Stimulated activated CD8-positive, alpha-beta memory T cell treated with anti-CD3 and anti-CD28 coated beads, Interleukin-4, amount 100 ng/mL, for 1 hour (primary cell): ENCODE measurements at places on chromosomes 5 and 9.

GRCh38 chr9:129607027-129607387, 13.9 kb downstream of the C9orf50 start:
- DNase-seq = no peak

DNA sequence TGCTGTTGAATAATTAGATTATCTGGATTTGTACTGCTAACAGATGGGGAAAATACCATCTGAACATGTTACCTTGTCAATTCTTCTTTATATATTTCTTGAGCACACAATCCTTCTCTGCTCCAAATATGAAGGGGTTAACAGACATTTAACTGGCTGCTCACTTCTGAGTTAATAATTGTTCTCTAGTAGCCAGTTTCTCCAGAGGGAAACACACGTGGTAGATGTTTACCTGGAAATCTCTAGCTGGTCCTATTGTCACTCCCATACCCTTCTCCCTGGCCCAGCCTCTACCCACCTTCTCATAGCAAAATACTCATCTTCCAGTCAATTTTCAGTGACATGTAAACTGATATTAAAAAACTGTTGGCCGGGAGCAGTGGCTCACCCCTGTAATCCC, 101.5 kb upstream of the ZNF462 start:
- DNase-seq = no peak

DNA sequence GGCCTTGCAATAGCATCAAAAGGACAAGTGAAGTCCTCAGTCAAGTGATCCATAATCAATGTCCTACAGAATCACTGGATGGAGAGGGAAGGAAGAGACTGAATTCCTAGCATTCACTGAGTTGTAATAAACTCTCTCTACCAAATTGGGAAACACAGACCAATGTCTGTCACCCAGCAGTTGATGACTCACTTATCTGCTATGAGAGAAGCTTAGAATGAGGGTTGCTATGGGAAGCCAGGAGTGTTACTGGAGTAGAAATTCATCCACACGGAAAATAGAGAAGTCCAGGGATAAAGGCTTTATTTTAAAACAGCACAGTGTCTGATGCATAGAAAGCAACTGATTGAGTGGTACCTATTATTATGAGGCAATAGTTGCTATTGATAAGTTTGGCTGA, 407.4 kb downstream of the BRINP1 start:
- no peak for DNase-seq

- no peak for DNase-seq
These were observed 38.3 kb upstream of the TNFSF8 start for GRCh38 chr9:114968671-114969070.

- DNase-seq = no peak
These were observed 56.1 kb downstream of the KIAA1958 start for GRCh38 chr9:112542593-112543292.

DNA sequence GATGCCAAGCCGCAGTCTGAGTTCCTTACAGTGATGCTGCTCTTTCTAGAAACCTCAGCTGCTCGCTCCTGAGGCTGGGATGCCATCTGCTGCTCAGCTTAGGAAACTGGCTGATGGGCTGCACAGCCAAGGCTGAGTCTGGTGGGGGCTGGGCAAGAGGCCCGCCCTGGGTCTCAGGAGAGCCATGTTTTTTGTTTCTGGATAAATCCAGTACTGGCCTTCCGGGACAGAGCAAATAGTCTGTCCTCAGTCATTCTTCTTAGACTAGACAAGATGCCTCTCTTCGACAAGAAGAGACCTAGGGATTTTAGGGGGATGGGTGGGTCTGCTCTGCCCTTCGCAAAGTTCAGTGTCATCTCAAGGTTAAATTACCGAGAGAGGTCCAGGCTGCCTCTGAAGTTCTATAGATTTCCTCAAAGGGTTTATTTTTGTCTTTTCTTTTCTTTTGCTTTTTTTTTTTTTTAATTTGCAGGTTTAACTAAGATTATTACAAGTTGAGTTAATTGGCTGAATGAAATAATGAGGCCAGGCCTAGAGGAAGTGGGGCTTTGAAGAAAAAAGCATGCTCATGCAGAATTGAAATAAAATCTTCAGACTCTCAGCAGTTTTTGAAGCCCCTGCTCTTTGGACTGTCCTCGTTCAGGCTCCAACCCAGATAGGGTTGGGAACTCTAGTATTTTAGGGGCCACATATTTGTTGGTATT, 30.6 kb upstream of the MATR3 start:
- peak; percentile 11 for DNase-seq

- no peak for DNase-seq
These were observed 9.6 kb downstream of the SLCO4C1 start for GRCh38 chr5:102286476-102286875.

GRCh38 chr5:131533836-131534235, 101.2 kb downstream of the RAPGEF6 start:
- no peak for DNase-seq

- peak; percentile 27 for DNase-seq
These were observed 12.5 kb upstream of the EXOSC2 start for GRCh38 chr9:130680836-130681768.

- DNase-seq = no peak
These were observed 172.0 kb downstream of the DENND1A start for GRCh38 chr9:123757960-123758359.

DNA sequence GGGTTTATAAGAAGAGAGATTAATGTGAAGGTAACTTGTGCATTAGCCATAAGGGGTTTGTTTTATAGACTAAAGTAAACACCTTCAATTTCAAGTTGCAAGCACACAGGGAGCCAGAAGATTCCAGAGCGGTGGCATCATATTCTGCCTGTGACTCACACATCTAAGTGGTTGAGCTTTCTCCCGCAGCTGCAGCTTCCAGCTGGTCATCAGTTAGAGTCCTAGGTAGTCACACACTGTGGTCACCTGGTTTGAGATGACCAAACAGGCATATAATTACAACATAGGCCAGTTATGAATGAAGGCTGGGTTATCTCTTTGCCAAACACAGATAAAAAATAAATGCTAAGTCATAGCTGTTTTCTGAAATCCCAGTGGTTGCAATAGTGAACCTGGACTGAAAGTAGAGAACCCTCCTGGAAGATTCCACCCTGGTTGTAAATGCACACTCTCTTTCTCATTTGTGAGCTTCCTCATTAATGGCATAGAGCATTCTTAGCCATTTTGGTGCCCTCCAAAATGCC, 171.3 kb downstream of the GDNF start:
- no peak for DNase-seq

- no peak for DNase-seq
These were observed 90.2 kb upstream of the LHFPL2 start for GRCh38 chr5:78738693-78739300.

DNA sequence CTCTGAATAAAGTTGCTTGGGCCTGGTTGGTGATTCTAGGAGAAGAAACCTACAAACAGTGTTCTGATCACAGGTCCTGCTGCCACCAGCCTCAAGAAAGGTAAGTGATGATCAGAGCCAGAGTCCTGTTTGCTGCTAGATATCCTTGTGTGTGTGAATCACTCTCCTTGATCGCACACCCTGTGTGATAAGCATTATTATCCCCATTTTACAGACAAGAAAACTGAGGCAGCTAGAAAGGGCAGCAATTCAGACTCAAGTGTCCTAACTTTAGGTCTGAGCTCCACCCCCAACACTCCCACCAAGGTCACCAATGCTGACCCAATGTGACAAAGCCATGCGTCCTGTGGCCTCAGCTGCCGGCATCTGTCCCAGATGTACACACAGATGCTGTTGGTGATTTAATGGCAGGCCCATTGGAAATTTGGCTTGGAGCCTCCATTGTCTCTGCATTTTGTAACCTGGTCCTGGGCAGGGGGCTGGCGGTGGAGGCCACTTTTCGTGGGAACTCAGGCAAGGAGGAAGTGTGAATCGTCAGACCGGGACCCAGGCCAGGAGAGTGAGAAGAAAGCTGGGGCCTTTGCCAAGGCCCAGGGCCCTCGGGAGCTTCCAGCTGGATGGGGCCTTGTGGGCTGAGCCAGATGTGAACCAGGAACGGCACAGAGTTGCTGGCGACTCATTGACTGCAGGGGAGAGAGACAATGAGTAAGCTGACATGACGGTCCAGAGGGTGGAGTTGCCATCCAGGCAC, 29.8 kb upstream of the GGTA1 start:
- no peak for DNase-seq

DNA sequence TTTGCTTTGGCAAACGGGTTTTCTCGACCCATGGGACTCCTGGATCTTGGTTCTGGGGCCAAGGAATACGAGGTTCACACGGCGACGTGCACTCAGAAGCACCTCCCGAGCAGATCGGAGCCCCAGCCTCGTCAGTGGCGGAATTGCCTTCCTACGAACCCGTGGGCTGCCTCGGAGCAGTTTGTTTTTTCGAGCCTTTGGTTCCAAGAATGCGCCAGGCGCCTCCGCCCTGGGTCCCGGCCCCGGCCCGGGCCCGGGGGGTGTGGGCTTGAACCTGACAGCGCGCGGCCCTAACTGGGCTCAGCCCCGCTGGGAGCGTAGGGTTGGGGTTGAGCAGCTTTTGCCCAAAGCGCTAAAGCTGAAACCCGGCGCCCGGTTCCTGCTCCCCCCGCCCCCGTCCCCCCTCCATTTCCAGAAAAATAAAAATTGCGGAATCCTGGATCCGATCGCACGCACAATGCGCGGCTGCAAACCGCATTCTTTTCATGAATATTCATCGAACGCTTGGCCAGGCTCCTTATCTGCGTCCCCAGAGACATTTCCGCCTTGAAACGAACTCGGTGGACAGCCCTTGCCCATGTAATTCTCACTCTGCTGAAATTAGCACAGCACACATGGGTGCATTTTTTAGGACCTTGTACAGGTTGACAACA, 1.0 kb downstream of the BASP1 start:
- no peak for DNase-seq

GRCh38 chr9:135665795-135666189, 2.7 kb downstream of the LCN9 start:
- no peak for DNase-seq

GRCh38 chr5:100828071-100828897, 74.8 kb downstream of the ST8SIA4 start:
- no peak for DNase-seq

- no peak for DNase-seq
These were observed 28.1 kb downstream of the LMNB1 start for GRCh38 chr5:126805063-126805462.

DNA sequence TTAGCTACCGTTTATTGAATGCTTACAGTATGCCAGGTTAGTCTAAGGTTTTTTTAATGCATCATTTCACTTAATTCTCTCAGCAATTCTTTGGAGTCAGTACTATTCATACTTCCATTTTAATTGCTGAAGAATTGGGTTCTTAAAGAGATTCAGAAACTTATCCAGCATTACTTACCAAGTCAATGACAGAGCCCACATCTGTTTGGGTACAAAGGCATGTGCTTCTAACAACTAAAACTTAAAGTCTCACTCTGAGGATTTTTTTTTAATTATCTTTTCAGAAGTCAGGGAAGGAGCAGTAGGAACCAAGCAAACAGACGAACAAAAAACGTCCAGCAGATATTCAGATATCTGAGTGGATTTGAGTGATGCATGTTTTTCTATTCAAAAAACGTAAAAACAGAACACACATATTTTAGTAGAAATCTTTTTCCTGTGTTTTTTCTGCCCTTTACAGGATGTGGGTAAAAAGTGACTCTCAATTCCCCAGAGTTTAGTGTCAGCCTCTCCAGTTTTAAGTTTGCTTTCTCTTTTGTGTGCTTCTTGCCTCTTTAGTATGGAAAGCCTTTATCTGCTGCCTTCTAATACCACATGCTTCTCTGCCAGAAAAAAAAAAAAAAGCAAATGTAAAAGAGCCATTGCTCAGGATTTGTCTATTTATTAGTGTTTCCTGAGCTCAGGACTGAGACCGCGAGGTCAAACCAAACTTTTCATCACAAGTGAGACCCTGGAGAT, 118.0 kb downstream of the PRKACG start:
- no peak for DNase-seq

- no peak for DNase-seq
These were observed 833 bp downstream of the ANKHD1 start for GRCh38 chr5:140402258-140403074.
